Eye (tissue), 1 donor: ENCODE measurements at places on chromosomes 1 and 21.

- no peak for DNase-seq
These were observed 149.2 kb downstream of the OMA1 start for GRCh38 chr1:58397187-58397820.

GRCh38 chr1:239250353-239251035 lies 135.9 kb upstream of the CHRM3 start:
- DNase-seq: no peak

GRCh38 chr1:36342426-36343185 lies 19.2 kb upstream of the EVA1B start:
- peak; percentile 30 for DNase-seq

DNA sequence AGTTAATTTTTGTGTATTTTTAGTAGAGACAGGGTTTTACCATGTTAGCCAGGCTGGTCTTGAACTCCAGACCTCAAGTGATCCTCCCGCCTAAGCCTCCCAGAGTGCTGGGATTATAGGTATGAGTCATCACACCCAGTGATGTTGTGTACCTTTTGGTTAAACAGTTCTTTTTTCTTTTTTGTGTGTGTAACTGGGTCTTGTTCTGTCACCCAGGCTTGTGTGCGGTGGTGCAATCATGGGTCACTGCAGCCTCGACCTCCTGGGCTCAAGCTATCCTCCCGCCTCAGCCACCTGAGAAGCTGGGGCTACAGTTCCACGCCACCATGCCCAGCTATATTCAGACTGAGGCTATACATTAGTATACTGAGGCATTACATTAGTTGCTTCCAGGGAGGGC lies 37.8 kb downstream of the GABPB2 start:
- no peak for DNase-seq

- DNase-seq: no peak
These were observed 123.2 kb upstream of the TNFSF4 start for GRCh38 chr1:173330149-173330951.

DNA sequence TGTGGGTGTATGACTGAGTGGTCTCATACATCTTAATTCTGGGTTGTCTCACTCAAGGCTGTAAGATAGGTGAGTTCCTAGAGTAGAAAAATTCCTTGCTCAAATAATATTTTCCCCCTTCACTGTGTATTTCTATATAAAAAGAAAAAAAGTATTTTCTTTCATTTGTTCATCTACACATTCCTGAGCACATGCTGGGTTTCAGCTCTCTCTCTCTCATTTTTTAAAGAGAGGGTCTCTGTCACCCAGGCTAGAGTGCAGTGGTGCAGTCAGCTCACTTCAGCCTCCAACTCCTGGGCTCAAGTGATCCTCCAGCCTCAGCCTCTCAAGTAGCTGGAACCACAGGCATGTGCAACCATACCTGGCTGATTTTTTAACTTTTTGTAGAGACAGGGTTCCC lies 22.0 kb downstream of the DDI2 start:
- no peak for DNase-seq

- peak; percentile 8 for DNase-seq
These were observed 95.5 kb downstream of the KAZN start for GRCh38 chr1:14693949-14694348.

DNA sequence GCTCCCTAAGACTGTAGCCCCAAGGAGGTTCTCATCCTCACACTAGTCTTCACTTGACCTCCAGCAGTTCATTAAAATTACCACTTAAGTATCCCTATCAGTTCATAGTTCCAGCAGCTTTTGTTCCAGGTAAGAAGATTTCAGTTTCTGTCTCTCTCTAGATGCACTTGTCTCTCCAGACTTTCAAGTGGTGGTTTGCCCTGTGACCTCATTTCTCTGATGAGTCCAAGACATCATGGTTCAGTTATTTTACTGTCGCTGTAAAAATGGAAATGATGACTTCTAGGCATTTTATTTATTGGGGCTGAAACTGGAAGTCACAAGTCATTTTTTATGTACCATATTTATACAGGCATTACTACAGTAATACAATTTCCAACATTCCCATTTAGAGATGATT lies 17.9 kb upstream of the RGS18 start:
- no peak for DNase-seq

DNA sequence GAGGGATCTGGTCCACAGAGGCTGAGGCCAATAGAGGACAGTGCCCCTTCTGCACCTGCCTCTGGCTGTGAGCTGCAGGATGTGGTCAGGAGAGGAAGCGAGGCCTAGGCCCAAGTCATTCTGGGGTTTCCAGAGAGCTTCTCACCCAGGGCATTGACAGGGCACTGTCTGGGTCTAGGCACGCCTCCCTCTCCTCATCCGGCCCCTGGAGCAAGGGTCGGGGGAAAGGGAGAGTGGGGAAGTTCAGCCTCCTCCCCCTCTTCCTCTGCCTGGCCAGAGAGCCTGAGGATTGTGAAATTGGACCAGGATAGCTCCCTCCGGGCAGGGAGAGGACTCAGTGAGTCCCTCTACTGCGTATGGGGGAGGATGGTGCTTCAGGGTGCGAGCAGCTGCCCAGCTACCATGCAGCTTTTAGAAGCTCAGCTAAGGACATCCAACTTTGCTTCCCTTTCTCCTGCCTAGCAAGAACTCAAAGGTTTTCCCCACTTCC lies 6.3 kb upstream of the INAVA start:
- DNase-seq: no peak

DNA sequence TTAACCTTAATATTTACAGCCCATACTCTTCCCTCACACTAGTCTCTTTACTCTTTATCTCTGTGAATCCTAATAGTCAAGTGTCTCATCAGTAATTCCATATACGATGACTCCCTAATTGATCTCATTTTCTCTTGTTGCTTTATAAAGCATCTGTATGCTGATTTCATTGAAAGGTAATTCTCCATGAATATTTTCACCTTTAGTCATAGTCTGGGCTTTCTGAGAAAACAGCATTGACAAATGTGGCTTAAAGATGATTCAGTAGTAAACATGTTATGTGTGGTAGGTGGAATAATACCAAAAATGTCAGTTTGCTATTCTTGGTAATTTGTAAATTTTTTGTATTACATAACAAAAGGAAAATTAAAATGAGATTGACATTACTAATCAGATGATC lies 1176.5 kb downstream of the NCAM2 start:
- no peak for DNase-seq

- no peak for DNase-seq
These were observed 30.4 kb downstream of the SLC30A10 start for GRCh38 chr1:219897914-219898313.

DNA sequence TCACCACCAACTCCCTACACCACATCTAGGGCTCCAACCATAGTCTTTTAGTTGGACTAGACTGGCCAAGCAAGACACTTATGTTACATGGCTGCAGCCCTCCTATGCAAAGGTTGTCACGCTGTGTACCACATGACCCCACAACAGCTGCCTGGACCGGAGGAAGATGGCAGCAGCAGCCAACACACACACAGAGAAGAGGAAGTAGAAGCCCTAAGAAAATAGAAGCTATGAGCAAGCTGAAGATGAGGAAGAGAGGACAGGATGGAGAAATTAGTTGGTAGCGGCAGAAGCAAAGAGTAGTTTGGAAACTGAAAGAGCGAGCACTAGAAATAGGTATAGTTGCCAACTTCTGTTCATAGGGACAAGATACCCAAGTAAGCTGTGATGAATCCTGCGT lies 60.8 kb upstream of the RALGPS2 start:
- DNase-seq: no peak

DNA sequence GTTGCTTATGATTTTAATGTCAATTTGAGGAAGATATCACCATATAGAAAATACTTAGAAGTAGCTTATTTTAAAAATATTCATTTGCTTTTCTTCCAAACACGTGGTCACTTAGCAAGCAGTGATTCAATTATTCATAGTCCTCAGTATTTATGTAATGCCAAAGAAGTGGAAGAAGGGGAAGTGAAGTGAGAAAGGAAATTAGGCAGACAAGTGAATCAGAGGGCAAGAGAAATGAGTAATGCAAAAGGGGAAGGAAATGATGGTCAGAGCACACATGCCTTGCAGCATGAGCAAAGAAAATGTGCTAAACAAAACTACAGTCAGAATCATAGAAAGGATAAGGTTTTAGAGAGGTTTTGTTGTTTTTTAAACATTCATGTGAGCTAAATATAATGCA lies 31.8 kb downstream of the SDCCAG8 start:
- DNase-seq: no peak

- no peak for DNase-seq
These were observed 58.9 kb downstream of the ZC3H11B start for GRCh38 chr1:219553934-219554502.

GRCh38 chr1:116560704-116561490 lies 9.9 kb downstream of the CD58 start:
- DNase-seq: no peak

DNA sequence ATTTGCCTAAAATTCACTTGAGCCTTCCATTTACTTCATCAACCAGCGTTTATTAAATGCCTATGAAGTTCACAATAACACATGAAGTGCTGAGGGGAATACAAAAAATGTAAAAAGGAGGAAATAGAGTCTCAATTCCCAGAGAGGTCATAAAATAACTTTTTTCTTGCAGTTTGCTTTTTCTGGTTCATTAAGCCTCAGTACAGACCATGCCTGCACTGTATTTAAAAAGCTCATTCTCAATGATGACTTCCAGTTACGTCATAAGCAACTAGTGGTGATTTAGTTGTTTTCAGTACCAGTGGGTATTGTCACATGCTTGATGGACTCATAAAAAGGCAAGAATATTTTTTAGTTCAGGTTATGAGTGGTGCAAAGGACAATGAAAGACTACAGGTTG lies 160.1 kb upstream of the UBE2U start:
- DNase-seq: no peak

GRCh38 chr21:46049890-46050667 lies 47.8 kb upstream of the COL6A2 start:
- DNase-seq: no peak

GRCh38 chr1:223245411-223245810 lies 102.4 kb upstream of the TLR5 start:
- DNase-seq: no peak

DNA sequence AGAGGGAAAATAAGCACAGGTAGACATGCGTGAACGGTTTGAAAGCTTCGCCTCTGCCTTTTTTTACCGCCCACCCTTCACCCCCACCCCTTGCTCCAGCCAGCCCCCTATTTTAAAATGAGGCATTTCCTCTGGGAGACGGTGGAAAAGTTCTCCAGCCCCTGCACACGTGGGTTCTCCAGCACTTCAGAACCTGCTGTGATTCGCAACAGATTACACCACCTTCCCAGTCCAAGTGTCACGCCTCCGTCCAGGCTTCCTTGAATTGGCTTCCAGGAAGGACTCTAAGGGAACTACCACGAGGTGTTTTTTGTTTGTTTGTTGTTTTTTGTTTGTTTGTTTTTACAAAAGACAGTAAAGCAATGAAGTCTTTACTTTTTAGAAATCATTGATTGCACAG lies 2.6 kb downstream of the LRRC7 start:
- DNase-seq: peak; percentile 43

GRCh38 chr1:183052861-183053260 lies 29.6 kb downstream of the LAMC1 start:
- no peak for DNase-seq

DNA sequence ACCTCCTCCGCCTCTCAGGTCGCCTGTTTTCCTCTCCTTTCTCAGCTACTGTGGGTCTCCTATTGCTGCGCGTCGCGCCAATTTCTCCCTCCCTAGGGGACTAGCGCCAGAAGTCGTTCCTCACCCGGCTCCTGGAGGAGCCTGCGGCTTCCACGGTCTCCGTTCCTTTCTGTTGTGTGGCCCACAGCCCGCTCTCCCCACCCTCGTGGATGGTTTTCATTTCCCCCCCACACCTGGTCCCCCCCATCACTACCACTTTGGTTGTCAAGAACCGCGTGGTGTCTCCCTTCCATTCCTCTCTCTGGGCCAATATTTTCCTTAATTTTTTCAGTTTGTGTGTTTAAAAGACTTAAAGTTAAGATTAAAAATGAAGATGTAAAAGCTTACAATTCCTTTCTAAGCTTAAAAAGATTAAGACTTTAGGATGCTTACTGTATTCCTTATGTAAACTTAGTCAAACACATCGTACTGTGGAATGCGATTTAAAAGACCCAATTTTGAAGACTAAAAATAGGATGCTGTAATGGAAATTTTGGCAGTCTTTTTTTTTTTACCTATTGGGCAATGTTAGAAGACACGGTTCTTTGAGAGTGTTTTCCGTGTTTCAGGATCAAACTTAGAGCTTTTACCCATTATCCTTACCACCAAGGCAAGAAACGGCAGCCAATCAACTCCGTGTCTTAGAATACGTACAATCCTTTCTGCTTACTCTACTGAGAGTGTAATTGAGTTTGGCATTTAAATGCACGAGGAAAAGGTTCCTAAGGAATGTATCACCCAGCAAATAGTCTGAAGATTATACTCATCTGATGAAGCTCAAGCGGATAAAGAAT lies 773 bp downstream of the CNST start:
- peak; percentile 80 for DNase-seq

- no peak for DNase-seq
These were observed 36.7 kb upstream of the KCNK2 start for GRCh38 chr1:215045698-215046308.

DNA sequence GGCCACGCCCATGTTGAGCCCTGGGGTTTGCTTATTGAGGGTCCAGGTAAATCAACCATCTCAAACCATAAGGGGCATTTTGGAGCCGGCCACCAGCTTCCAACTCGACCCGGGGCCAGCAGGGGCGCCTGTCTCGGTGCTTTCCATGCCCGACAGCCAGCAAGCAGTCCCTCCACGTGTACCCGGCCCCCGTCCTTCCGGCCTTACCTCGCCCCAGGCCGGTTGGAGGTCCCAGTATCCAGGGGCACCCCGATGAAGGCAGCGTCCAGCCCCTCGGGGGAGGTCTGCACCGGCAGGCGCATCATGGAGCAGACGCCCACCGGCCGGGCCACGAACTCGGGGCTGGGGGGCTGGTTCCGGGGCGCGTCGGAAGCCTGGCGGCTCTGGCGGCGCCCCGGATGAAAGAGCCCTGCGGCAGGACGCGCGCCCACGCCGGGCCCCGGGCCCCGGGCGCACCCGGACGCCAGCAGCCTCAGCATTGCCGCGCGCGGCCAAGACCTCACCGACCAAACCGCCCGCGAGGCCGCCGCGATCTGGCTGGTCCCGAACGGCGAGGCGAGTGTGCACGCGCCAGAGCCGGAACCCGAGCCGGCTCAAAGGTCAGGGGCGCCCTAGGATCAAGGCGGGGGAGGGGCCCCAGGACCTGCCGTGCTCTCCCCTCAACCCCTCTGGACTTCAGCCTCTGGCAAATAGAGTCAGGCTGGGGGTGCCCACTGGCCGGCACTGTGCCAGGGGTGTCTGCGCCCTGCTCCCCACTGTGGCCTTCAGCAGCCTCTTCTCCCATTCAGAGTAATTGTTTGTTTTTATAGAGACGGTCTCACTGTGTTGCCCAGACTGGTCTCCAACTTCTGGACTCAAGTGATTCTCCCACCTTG lies at the start of gene AGMAT:
Gene AGMAT (minus strand): TSS at position 563 of the 875 bp plus-strand sequence. CDS start 84 bp downstream, at position 479.
- peak; percentile 59 for DNase-seq

DNA sequence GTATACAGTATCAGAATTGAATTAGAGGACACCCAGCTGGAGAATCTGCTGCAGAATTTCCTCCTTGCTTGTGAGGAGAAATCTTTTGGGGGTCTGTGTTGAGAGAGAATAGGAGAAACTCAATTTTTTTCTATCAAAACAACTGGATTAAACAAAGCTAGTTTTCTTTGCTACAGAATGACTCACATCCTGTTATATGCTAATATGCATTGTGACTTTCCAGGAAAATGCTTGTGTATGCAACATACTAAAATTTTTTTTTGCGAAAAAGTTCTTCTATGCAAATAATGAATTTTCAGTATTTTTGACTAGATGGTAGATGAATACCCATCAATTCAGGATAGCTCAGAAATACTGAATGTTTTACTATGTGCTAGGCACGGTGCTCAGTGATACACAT lies 2.2 kb downstream of the VAMP4 start:
- DNase-seq: no peak

- no peak for DNase-seq
These were observed 55.8 kb downstream of the GNG12 start for GRCh38 chr1:67777440-67777839.

GRCh38 chr1:182702826-182703524 lies 18.6 kb upstream of the RGS8 start:
- DNase-seq: no peak
